ENCODE measurements at places on chromosomes 12 and 14. TPM values are rescaled to one million over a fixed set of nuclear protein-coding genes. Genes with fewer than 3 reads are reported as not detected.

SALL2 gene
- 6.0 TPM for total RNA-seq

TC2N gene
- 39.2 TPM for total RNA-seq

FSCB gene
- not detected for total RNA-seq

- ATAC-seq = no peak
Observed at GRCh38 chr12:67486671-67487070, 161.9 kb upstream of the DYRK2 start.

DNA sequence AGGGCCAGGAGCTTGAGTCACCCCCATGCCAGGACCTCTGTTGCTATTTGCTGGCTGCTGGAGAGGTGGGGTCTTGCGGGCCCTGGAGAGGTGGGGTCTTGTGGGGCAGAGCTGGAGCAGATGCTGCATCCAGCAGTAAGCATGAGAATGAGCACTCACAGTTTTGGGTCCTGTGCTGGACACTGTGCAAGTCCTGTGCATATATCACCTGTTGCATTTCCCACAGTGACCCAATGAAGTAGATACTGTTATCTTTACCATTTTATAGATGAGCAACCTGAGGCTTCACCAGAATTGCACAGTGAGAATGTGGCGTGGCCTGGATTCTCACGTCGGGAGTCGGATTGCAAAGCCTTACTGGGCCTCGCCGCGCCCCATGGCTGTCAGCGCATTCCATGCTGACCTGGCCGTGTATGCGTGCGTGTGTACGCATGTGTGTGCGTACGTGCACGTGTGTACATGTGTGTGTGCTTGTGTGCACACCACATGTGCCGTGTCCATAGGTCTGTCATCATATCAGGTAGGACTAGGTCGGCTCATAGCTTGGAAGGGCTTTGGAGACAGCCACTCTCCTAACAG lies 12.0 kb downstream of the COA8 start:
- no peak for ATAC-seq

GRCh38 chr14:94342334-94342934 lies 19.3 kb upstream of the SERPINA6 start:
- peak; percentile 70 for ATAC-seq

DNA sequence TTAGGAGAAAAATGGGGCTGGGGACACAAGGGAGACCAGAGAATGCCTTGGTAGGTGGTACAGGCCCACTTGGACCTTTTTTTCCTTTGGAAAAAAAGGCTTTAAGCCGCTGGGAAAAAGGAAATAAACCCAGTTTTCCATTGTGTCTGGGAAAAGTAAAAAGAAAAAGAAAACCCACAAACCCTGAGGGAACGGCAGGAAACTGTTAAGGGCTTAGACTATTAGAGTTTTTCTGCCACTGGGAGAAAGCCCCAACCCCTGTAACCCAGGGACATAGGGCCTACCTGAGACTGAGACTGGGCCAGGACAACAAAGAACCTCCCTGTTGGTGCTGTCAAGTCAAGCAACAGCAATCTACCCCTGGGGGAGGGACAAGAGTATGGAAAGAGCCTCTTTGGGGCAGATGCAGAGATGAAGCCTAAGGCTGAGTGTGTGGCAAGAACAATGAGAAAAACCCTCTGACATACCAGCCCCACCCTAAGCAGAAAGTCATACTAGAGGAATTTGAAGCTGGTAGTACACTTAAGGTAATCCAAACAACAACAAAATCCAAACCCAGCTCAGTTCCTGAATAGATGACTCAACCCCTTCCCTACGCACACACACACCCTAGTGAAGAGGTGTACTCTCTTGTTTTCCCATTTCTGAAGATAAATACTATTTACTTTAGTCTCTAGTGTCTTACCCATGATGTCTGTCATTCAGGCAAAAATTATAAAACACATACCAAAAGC lies 22.8 kb downstream of the ATF1 start:
- ATAC-seq = no peak

GRCh38 chr14:55454264-55455002 lies 14.0 kb upstream of the TBPL2 start:
- ATAC-seq = no peak

Data from activated T-helper 17 cell treated with anti-CD3 and anti-CD28 coated beads, Interleukin-2, amount 50 U/mL, for 72 hours (primary cell).